ENCODE measurements at places on chromosomes 5 and 9.

GRCh38 chr5:115289104-115289503, 7.3 kb downstream of the CCDC112 start:
- DNase-seq, result no peak

DNA sequence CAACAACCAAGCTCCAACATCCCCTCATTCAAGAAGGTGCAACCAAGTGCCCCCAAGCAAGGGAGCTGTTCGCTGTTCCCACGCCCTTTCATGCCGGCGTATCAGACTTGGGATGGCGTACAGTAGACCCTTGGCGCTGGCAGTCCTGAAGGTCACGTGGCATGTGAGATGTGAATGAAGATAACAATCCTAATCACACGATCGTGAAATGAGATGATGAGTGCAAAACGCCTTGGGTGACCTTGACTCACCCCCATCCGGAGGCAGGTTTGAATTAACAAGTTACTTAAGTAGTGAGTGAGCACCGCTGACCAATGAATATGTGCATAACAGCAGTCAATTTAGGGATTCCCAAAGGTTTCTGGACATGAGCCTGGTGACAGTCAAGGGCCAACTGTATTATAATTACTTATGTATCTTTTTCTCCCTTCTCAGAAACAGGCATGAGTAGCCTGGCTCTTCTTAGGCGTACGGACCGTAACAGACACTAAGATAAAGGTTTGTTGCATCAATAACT, 150.2 kb downstream of the TTLL11 start:
- DNase-seq, result no peak

DNA sequence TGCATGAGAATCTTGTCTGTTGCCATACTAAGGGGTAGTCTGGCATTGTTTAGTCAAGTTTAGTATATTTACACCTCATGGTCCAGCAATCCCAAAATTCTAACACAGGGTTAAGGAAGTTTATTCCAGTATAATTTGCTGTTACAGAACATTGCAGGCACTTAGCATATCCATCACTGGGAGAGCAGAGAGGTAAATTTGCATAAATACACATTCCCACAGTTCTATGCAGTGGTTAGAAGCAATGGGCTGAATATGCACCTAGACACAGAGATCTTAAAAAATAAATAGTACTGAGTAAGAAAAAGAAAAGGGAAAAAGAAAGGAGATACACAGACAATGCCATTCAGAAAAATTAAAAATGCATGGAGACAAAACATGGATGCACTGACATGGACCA, 692.3 kb upstream of the MEF2C start:
- no peak for DNase-seq

- DNase-seq, result no peak
Measured at GRCh38 chr5:14127587-14127986, 15.6 kb upstream of the TRIO start.

- no peak for DNase-seq
Measured at GRCh38 chr9:15276328-15276938, 30.6 kb downstream of the TTC39B start.

- DNase-seq, result no peak
Measured at GRCh38 chr5:120258123-120258522, 206.0 kb upstream of the PRR16 start.

GRCh38 chr5:116365006-116365496, 209.6 kb downstream of the SEMA6A start:
- no peak for DNase-seq

DNA sequence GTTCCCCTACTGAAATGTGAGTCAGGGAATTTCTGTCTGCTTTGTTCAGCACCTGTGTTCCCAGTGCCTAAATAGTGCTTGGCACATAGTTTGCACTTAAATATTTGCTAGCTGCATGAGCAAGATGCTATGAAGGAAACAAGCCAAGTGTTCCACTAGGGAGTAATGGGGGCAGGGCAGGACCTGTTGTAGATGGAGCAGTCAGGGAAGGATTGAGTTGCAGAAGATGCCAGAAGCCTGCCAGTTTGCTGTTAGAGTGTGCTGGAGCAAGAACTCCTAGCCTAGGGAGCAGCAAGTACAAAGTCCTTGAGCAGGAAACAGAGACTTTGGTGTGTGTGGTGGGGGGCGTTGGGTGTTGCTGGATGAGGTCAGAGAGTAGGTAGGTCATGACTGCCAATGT, 87.5 kb downstream of the DAB2IP start:
- DNase-seq, result no peak

GRCh38 chr5:164220522-164220921, 715.1 kb downstream of the MAT2B start:
- DNase-seq, result no peak

DNA sequence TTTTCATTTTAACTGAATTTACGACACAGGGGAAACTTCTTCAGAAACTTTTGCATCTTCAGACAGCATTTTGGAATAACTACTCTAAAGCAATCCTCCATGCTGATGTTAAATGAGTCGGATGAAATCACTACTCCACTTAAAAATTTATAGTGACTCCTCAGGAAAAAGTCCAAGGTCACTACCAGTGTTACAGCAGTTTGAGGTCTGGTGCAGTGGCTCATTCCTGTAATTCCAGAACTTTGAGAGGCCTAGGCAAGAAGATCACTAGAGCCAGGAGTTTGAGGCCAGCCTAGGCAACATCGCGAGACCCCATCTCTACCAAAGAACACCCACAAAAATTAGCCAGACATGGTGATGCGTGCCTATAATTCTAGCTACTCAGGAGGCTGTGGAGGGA, 5.9 kb upstream of the GAS1 start:
- DNase-seq, result no peak

GRCh38 chr9:89527084-89527483, 29.2 kb upstream of the SEMA4D start:
- no peak for DNase-seq

GRCh38 chr5:114402206-114402605, 40.3 kb downstream of the KCNN2 start:
- DNase-seq, result no peak

GRCh38 chr5:98563885-98564653, 209.4 kb upstream of the RGMB start:
- DNase-seq, result no peak

DNA sequence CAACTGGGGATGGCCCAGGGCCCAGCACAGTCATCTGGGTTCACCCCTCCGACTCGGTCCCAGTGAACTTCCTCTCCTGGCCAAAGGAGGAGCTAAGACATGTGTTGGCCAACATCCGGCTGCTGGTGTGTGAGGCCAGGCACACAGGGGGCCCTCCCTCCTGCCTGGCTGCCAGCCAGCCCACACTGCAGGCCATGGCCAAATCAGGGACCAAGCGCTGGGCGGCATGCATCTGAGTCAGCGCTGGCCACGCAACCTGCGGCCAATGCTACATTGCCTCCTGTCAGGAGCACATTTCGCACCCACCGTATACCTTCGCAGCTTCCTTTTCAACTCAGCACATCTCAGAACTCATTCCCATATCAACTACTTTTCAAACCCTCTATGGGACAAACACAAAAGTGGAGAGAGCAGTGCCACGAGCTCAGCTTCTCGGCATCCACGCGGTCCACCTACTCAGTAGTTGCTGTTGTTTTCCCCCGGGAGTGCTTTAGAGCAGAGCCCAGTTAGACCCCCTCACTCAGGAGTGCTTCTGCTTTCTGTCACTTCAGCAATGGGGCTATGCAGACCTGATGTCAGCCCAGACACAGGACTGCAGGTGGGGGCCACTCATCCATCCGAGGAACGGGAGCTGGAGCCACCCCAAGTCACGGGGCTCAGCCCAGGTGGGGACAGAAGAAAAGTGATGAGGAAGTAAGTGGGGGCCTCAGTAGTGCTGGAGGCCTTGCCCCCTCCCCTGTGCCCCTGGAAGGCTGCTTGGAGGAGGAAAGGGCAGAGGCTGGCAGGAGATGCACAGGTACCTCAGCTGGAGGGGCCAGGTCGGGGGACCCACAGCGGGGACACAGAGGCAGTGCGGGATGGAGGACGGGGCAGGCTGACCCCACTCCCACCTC, 13.9 kb downstream of the NINJ1 start:
- DNase-seq, result no peak

GRCh38 chr5:164351245-164351834, 845.9 kb downstream of the MAT2B start:
- DNase-seq, result no peak

GRCh38 chr5:132662925-132663770, 5.2 kb downstream of the IL13 start:
- DNase-seq, result no peak

DNA sequence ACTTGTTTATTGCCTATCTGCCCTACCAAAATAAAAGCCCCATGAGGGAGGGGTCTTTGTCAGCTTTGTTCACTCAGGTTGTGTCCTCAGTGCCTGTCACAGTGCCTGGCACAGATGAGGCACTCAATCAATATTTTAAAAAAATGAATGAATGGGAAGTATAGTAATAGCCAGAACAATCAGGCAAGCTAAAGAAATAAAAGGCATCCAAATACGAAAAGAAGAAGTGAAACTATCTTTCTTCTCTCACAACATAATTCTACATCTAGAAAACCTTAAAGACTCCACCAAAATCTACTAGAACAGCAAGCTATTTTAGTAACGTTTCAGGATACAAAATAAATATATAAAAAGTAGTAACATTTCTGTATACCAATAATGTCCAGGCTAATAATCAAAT, 37.8 kb upstream of the C5orf63 start:
- no peak for DNase-seq

DNA sequence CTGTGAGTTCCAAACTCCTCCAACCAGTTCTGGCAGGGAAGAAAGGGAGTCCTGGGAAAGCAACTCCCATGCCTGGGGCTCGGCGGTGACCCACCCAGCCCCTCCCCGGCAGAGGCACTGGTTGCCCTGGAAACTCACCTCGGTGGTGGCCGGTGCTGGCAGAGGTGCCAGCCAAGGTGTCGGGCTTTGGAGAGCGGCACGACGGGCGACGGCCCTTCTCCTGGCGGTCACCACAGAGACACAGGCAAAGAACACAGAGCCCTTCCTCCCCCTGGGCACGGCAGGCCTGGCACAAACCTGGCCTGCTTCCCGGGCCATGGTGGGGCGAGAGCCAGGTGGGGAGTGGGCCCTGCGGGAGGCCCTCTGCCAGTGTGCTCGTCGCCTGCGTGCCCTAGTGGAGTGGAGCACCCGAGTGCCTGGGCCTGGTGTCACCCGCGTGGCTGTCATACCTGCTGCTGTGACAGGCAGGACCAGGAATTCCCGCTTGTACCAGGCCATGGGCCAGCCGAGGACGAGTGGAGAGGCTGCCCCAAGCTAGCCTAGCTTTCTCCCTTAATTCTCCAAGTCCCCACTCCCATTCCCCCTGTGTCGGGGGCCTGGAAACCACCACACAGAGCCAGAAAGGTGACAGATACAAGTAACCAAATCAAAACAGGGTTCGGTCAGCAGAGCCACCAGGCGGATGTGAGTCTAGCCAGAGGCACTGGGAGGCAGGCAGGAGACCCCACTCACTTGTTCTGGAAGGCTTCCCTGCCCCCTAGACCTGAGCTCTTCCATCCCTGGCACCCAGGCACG, 8.2 kb upstream of the RALGDS start:
- DNase-seq, result no peak

- no peak for DNase-seq
Measured at GRCh38 chr9:12464910-12465512, 228.2 kb upstream of the TYRP1 start.

- no peak for DNase-seq
Measured at GRCh38 chr5:74396913-74397622, 243.5 kb downstream of the ENC1 start.

DNA sequence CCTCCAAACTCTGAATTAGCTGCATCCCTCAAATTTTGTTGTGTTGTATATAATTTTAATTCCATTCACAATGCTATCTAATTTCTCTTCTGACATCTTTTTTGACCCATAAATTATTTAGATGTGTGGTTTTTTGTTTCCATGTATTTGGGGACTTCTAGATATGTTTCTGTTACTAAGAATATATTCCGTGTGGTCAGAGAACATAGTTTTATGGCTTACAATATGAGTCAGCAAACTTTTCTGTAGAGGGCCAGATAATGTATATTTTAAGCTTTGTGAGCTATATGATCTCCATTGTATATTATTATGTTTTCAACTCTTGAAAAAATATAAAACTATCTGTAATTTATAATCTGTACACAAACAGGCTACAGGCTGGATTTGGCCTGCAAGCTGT, 33.4 kb downstream of the MVB12B start:
- no peak for DNase-seq

GRCh38 chr5:87079219-87079618, 188.5 kb upstream of the RASA1 start:
- no peak for DNase-seq

DNA sequence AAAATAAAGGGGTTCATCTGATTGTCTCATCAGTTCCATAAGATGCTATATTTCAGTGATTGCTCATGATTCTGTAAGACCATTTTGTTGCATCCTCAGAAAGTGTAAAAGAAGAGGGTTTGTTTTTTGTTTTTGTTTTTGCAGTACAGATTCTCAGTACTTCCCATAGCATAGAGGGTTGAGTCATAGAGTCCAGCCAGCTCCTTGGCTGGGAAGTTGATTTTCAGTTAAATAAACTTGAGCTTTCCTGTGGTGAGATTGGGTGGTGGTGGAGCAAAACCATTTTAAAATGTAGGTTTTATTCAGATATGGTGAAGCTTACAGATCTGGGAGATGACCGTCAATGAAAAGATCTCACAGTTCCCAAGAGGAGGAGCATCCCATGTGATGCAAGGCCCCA, 48.2 kb downstream of the DAPK1 start:
- no peak for DNase-seq

- no peak for DNase-seq
Measured at GRCh38 chr9:118577121-118577520, 792.1 kb downstream of the BRINP1 start.

GRCh38 chr9:33467526-33467925, 6.2 kb downstream of the NOL6 start:
- no peak for DNase-seq

GRCh38 chr5:16690243-16690852, 73.6 kb upstream of the RETREG1 start:
- no peak for DNase-seq

GRCh38 chr9:105047742-105048041, 119.7 kb upstream of the ABCA1 start:
- no peak for DNase-seq

DNA sequence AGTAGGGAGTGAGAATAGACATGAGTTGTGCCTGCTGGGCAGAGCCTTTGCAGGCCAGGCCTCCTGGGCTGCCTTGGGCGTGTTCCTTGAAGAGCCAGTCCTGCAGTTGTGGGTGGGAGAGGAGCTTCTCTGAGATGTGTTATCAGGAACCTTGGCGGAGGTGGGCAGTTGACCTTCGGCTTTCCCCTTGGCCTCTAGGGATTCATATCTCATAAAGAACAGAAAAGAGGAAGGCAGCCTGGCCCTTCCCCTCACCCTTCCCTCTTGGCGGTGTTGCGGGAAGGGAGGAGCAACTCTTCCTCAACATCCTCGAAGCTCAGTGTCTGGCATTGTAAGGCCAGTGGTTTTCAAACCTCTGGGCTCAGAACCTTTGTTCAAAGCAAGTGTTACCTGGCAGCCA, 59.2 kb downstream of the DAPK1 start:
- no peak for DNase-seq

- no peak for DNase-seq
Measured at GRCh38 chr5:100539519-100539918, 4.3 kb downstream of the FAM174A start.

- DNase-seq, result no peak
Measured at GRCh38 chr5:79847561-79847960, 143.5 kb downstream of the MTX3 start.

All from stimulated activated CD8-positive, alpha-beta memory T cell treated with anti-CD3 and anti-CD28 coated beads, Interleukin-7, amount 100 ng/mL, for 48 hours (primary cell).